ENCODE measurements at places on chromosomes 3 and 15.

DNA sequence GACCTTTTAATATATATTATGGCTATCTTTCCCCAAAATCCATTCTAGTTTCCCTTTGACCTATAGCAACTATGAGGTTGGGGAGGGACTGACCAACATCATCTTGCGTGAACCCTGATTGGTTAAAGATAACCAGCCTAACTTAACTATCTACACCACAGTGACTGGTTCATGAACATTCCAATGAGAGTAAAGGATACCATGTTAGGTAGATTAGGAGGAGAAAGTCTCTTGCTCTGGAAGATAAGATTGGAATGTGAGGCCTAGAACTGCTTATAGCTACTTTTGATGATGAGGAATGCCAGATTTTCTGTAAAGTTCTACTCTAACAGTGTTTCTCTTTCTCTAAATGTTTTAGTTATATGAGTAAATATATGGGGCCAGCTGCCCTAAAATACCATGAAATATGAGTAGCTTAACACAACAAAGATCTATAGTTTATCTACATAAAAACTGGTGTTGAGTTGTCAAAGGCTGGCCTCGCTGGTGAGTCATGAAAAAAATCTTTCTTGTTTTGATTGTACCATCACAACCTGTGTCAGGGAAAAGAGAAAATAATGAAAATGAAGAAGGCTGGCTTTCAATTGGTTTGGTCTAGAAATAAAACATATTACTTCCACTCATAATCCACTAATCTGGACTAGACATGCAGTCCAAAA, 481.4 kb downstream of the NSUN3 start:
- DNase-seq: no peak

GRCh38 chr3:107001635-107002034, 375.6 kb upstream of the CCDC54 start:
- DNase-seq: no peak

- no peak for DNase-seq
Observed at GRCh38 chr3:187684880-187685279, 14.7 kb upstream of the SST start.

- DNase-seq: no peak
Observed at GRCh38 chr3:139227827-139228226, 116.0 kb upstream of the MRPS22 start.

GRCh38 chr3:44712455-44713075, at the start of gene ZNF502:
Gene ZNF502, plus strand, starts transcription at chr3:44712660. Its CDS starts 7,602 bp downstream, at chr3:44720262.
- DNase-seq: peak; percentile 60

GRCh38 chr3:155730843-155731242, 14.0 kb downstream of the PLCH1 start:
- DNase-seq: no peak

- no peak for DNase-seq
Observed at GRCh38 chr3:65884071-65884470, 154.6 kb downstream of the MAGI1 start.

Data from stimulated activated CD4-positive, alpha-beta T cell treated with anti-CD3 and anti-CD28 coated beads, Interleukin-1b, Interleukin-23, amount 100 ng/mL, for 24 hours (primary cell).